ENCODE measurements at places on chromosomes 13 and 19.
A peak's percentile ranks its signal among the peaks of the same experiment; 100 is the strongest.

DNA sequence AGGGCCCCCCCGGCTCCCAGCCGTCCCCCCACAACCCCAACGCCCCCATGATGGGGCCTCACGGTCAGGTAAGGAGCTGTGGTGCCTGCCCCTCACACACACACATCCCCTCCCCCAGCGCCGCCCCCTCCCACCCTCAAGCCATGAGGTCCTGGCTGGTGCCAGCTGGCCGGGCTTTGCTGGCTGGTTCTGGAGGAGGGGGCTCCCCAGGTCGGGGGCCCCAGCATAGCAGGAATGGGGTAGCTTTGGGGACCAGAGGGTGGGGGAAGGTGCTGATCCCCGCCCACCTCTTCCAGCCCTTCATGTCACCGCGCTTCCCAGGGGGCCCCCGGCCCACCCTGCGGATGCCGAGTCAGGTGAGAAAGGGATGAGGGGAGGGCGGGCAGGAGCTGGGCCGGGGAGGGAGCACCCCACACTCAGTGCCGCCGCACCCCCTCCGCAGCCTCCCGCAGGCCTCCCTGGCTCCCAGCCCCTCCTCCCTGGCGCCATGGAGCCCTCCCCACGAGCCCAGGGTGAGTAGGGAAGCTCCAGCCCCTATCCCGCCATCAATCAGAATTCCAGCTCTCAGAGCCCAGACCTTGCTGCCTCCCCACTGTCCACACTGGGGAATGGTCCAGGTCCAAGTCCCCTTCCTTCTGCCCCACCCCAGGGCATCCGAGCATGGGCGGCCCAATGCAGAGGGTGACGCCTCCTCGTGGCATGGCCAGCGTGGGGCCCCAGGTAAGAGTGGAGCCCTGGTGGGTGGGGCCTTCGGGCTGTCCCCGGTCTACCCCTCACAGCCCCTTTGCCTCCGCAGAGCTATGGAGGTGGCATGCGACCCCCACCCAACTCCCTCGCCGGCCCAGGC, 6.4 kb downstream of the ISYNA1 start:
- DNase-seq = no peak

DNA sequence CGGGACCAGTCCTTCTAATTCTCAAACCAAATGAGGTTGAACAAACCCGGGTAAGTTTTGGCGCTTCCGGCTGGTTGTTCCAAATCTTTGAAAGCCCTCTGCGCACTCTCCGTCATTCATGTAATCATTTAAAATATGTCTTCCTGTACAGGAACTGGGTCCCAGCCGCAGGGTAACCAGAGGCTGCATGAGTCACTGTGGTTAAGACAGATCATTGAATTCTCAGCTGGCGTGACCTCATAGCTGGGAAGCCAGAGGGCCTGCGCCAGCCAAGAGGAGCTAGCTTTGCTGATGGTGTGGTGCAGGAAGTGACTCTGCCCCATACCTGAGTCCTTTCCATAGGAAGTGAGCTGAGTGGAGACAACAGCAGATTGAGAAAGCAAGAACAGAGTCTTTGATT, 135.2 kb downstream of the TSHZ3 start:
- peak; percentile 98 for DNase-seq

DNA sequence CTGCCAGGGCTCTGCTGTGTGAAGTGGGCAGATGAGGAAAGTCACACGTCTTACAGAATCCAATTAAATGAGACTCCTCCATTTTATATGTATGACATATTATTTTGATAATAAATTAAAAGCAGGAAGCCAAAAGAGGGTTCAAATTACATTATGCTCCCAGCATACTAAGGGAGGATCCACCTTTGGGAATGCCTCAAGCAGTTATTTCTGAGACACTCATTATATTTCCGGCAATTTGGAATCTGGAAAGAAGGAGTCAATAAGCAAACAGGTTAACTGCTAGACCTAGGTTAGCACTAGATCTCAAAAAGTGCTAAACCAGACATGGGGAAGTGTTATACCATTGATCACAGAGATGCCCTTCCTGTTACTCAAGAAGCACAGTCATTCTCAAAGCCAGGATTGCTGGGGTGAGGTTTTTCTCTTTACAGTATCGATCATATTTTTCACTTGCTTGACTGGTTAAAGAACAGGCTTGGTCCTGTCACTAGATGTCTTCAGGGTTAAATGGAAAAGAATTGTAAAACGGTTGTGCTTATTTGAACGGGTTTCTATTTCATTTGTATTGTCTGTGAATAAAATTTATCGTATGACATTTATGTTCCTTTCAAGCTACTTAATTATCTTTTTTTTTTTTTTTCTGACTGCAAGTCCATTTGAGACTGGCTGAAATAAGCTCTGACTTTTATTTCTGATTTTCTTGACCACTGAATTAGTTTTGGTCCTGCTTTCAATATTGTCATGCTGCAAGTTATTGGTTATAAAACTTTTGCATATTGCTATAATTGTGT, 523.2 kb downstream of the KLF12 start:
- no peak for DNase-seq

DNA sequence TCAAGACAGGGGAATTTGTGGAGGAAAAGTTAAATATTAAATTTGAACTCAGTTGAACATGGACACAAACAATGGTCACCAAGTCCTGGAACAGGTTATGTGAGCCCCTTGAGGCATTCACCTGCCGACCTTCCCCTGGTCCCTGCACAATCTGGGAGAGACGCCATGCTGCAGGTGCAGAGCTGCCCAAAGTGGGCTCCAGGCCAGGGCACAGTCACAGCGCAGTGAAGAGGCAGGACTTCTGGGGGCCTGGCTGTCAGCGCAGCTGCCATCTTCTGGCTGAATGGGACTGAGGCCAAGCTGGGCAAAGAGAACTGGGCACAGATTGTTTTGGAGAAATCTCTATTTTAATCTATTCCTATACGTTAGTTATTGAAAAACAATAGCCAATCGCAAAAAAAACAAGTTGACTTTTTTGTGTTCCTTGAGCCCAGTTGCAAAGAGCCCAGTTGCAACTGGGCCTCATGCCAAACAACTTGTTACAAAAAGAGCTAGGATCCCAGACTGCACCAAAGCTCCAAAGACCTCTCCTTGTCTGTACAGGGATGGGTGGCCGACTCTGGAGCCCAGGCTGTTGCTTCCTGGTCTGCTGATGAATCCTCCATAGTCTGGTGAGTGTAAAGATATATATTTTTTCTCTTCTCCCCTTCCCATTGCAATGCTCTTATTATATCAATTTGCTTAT, 1.2 kb upstream of the ZNF626 start:
- no peak for DNase-seq

- no peak for DNase-seq
Measured at GRCh38 chr19:54414156-54414555, 1.1 kb upstream of the TTYH1 start.

GRCh38 chr13:66950666-66951065, 279.5 kb downstream of the PCDH9 start:
- DNase-seq = no peak
